B cell (primary cell): ENCODE measurements at places on chromosomes 6 and 20. TPM values are rescaled to one million over a fixed set of nuclear protein-coding genes. Genes with fewer than 3 reads are reported as not detected.

DNA sequence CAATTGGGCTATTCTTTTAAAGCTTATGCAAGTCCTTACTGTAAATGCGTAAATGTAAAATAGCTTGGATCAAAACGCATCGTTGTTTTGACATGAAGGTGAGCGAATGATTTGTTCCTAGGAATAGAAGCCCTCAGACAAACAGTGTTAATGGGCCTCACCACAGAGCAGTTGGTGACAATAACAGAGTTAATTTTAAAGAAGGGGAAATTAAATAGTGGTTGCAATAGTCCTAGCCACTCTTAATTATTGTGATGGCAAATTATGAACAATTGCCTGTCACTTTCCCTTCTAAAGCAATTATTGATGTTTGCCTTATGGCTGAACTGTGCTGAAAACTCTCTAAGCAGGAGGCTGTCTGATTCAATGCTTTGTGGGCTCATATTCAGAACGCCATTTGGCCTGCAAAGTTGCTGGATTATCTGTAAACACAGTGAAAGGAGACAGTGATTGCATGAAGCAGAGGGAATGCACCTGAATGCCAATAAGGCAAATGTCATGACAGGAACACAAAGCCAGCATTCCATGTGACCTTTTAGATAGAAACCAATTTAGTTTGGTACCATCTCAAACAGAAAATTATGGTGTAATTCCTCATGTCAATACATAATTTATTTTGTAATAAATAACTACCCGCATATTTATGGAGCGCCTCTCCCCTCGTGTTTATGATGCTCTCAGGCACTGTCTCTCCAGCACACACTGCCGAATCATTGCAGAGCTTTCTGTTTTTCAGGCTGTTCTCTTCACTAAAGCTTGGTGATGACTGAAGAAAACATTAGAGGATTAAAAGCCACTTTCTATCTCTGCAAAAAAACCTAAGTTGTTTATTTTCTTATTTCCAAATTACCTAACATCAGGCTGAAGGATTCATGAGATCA is 387.5 kb downstream of the HACE1 start:
- DNase-seq = no peak

- DNase-seq = peak; percentile 71
Measured at GRCh38 chr6:116405138-116405537, 34.4 kb downstream of the DSE start.

Gene LTV1
- total RNA-seq = 23.6 and 27.3 TPM in 2 replicates

- DNase-seq = no peak
Measured at GRCh38 chr6:122184401-122184827, 215.0 kb upstream of the HSF2 start.

DNA sequence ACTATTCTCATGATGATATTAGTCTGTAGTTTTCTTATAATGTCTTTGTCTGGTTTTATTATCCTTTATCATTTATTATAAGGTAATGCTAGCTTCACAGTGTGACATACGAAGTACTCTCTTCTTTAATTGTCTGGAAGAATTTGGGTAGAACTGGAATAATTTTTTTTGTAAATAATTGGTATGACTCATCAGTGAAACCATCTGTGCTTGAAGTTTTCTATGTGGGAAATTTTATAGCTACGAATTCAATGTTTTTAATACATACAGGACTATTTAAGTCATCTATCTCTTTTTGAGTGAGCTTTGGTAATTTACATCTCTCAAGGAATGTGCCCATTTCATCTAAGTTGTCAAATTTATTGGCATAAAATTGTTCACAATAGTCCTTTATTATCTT is 86.3 kb downstream of the SOD2 start:
- no peak for DNase-seq
